T-cell (primary cell): ENCODE measurements at places on chromosomes 2 and 18. TPM values are rescaled to one million over a fixed set of nuclear protein-coding genes. Genes with fewer than 3 reads are reported as not detected.

Gene DTNA
- not detected for total RNA-seq

Gene PPP4R3B
- 87.5 TPM for total RNA-seq

Gene ATP6V1C2
- total RNA-seq: not detected

Gene CNDP1
- 0.76 TPM for total RNA-seq

Gene UGT1A10
- total RNA-seq: not detected

Gene GAL3ST2
- not detected for total RNA-seq

Gene NAPG
- total RNA-seq: 28.2 TPM

Gene ALPP
- not detected for total RNA-seq

Gene SLC8A1
- total RNA-seq: 0.09 TPM

Gene UGGT1
- 48.5 TPM for total RNA-seq

Gene IL1F10
- not detected for total RNA-seq

Gene NGEF
- not detected for total RNA-seq

Gene NT5C1B
- total RNA-seq: not detected

Gene TRIM43
- not detected for total RNA-seq

Gene CHAC2
- 1.4 TPM for total RNA-seq

Gene RAB6C
- not detected for total RNA-seq

Gene PRKAG3
- total RNA-seq: not detected

Gene DCDC2C
- not detected for total RNA-seq

Gene RTP5
- total RNA-seq: 1.2 TPM

Gene UNC80
- total RNA-seq: 0.09 TPM

Gene CD207
- total RNA-seq: not detected

Gene REG1A
- total RNA-seq: not detected

Gene MZT2B
- total RNA-seq: 294 TPM

Gene SPATA3
- not detected for total RNA-seq

Gene GAREM1
- total RNA-seq: 0.38 TPM

Gene C2orf78
- not detected for total RNA-seq

Gene NRP2
- 1.1 TPM for total RNA-seq

Gene CHRND
- not detected for total RNA-seq
